ENCODE measurements at places on chromosomes 7 and 10.

DNA sequence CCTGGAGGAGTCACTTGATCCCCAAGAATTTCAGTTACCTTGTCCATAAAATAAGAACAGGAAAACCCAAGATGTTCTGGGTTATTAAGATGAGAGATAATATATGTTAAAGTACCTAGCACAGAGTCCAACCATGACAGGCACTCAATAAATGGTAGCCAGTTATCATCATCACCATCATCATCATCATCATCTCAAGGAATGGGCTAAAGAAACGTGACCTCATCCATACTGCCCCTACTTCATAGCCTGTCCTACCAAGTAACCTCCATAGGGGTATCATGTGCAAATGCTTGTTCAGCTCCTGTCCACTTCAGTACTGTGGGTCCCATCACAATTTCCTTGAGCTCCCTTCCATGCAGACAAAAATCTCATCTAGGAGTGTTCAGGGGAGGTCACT is 14.4 kb downstream of the FGFR2 start:
- DNase-seq, result no peak

DNA sequence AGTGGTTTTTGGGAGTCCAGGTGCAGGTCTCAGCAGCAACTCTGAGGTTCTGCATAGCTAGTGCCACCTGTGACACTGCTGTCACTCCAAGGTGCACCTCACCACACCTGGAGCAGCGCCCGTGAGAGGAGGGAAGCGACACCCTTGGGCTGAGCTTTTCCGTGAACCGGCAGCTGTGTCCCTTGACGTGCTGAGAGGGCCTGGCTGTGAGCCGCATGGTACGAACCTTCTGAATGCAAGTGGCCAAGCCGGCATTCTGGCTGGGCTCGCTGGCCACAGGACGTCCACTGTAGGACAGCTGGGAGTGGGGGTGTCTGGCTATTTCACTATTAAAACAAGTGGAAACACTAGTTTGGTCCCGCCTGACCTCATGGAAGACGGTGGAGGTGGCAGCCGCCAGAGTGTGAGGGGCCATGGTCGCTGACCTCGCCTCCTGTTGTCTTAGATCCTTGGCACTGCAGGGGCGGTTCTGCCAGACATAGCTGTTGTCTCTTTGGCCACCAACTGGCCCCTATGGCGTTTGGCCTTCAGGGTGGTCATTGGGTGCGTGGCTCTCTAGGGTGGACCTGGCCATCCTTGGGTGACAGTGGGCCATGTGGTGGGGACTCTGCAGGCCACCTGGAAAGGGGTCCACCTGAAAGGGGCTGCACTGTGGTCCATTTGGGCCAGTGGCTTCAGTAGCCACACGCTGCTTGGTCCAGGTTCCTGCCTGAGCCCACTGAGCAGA is 12.9 kb downstream of the INPP5A start:
- DNase-seq, result peak; percentile 15

GRCh38 chr10:109880886-109881768 is 42.2 kb downstream of the XPNPEP1 start:
- no peak for DNase-seq

DNA sequence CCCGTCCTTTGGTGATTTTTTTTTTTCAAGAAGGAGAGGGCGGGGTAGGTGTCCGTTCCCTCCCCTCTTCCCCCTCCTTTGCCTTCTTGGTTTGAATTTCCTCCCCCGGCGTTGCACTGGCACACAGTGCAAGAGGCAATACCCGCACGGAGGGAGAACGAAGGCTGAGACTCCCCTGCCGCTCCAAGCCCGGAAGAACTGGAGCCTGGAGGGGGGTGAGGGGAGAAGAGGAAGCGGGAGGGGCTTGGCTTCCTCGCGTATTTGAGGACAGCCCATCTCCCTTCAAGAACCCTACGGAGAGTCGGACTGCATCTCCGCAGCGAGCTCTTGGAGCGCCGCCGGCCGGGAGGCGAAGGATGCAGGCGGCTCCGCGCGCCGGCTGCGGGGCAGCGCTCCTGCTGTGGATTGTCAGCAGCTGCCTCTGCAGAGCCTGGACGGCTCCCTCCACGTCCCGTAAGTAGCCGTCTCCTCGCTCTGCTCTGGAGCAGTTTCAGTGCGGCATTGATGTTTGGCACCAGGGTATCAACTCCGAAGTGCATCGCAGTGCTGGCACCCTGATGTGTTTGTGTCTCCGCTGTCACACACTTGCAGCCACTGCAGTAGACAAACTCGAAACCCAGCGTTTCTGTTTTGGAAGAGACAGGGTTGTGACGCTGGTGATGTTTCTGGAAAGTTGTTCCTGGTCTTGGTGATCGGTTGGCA is at the start of gene CNTNAP2:
Gene CNTNAP2 (plus strand): TSS at position 281 of the 702 bp plus-strand sequence. CDS start 76 bp downstream, at position 357.
- DNase-seq, result no peak

DNA sequence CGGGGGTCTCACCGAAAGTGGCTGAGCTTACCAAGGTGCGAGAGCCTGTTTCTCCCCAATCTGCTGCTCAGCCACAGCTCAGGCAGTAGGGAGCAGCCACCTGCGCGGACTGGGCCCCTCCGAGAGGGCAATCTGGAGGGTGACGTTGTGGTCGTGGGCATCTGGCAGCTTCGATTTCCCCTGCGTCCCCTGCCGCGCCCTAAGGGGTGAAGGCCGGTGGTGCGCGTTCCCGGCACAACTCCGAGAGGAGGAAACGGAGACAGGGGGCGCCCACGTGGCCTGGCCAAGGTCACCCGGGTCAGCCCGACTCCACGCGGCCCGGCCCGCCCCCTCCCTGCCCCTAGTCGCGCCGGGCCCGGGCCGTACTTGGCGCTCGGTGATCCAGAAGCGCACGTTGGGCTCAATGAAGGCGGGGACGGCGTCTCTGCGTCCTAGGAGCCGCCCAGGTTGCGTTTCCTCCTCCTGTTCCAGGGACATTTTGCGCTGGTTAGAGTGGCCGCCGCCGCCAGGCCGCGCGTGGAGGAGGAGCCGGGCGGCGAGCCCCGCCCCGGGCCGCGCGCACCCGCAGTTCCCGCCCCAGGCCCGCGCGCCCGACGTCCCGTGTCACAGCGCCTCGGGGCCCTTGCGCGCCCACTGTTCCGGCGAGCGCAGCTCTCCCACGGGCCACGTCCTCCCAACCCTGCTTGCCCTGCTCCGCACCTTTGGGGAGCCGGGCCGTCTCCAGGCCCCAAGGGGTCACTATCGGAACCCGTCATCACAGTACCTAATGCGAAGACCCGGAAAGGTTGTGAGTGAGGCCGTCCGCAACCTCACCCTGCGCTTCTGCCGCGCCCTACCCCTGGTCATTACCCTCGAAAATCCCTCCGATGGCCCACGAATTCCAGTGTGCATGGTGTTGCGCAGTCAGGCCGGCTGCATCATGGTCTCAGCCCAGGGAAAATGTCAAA is at the start of gene SFXN4:
Gene SFXN4 (minus strand): TSS at position 544 of the 947 bp plus-strand sequence. CDS start 67 bp downstream, at position 477.
- peak; percentile 85 for DNase-seq

DNA sequence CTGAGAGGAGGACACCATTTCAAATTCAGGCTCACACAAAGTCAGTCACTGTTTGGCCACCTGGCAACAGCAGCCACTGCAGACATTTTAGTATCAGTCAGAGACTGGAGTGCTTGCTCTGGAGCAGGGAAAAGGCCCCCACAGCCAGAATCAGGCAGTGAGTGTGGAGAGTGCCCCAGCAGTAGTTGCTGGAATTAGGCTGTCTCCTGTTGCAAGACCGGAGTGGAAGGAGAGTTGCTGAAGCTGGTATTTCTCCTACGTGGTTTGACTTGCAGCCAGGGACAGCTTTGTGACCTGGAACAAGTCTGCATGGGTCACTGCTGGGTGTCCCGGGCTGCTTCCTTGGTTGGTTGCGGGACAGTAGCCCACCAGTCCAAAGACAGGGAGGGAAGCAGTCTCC is 78.4 kb upstream of the TMEM168 start:
- DNase-seq, result no peak

- DNase-seq, result no peak
Measured at GRCh38 chr10:47109906-47110305, 190.1 kb upstream of the GDF10 start.

DNA sequence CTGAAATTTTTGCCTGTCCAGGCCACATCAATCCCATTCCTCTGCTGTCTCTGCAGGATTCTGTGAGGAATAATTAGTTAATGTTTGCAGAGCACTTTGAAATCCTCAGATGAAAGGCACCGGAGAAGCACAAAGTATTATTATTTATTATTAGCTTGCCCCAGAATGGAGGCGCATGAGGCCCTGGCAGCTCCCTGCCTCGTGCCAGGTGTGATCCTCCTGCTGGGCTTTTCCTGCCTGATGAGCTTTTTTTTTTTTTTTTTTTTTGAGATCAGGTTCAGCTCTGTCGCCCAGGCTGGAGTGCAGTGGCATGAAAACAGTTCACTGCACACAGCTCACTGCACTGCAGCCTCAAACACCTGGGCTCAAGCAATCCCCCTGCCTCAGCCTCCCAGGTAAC is 65.2 kb downstream of the TCF7L2 start:
- no peak for DNase-seq

DNA sequence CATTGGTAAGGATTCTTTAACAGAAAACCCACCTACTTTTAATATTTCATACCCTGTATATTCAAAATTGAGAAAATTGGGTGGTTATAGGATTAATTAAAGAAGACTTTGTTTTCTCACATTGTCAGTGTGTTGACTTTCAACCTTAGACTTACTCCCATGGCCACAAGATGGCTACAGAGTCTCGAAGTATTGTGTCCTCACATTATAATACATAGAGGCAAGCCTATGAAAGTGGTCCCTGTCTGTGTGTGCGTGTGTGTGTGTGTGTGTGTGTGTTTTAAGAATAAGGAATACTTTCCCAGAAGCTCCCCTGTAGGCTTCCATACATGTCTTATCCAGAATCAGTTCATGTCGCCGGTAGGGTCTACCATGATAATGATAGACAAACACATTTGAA is 180.0 kb downstream of the PHF14 start:
- DNase-seq, result no peak

DNA sequence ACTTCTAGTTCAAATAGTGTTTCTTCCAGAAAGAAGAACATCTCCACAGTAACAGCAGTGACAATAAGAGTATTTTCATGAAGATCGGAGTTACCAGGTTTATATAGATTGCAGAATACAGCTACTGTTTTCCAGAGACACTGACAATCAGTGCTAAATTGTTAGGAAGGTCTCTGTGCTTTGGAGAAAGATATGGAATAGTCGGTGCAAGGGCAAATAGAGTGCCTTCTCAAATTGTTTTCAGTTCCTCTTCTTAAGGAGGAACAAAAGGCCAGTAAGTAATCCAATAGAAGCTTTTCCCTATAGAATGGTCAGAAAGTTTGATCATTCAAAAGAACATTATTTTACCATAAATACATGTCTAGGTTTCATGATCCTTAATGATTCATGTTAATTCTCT is 2.6 kb upstream of the KIAA1217 start:
- no peak for DNase-seq

- DNase-seq, result no peak
Measured at GRCh38 chr10:69491611-69492010, 40.3 kb downstream of the TSPAN15 start.

GRCh38 chr7:12719141-12719919 is 31.9 kb downstream of the ARL4A start:
- DNase-seq, result no peak

DNA sequence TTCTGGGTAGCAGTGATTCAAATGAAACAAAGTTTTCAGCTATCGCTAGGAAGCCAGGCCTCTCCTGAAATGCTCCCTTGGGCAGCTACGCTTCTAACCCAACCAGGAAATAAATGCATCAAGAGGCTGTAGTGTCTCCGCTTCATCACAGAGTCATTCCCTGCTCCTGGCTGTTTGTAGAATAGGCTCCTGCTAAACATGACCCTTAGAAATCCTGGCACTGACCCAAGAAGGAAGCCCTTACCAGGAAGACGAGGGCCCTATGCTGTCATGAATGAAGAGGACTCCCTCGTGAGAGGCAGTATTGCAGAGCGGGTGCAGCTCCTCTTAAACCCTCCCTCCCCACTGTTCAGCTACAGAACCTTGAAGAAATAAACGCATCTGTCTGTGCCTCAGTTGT is 48.3 kb downstream of the NOD1 start:
- DNase-seq, result no peak

- DNase-seq, result no peak
Measured at GRCh38 chr10:6406220-6407033, 173.6 kb downstream of the PRKCQ start.

GRCh38 chr10:12507165-12507850 is 158.0 kb downstream of the CAMK1D start:
- DNase-seq, result no peak

GRCh38 chr10:8174762-8175161 is 120.3 kb downstream of the GATA3 start:
- no peak for DNase-seq

DNA sequence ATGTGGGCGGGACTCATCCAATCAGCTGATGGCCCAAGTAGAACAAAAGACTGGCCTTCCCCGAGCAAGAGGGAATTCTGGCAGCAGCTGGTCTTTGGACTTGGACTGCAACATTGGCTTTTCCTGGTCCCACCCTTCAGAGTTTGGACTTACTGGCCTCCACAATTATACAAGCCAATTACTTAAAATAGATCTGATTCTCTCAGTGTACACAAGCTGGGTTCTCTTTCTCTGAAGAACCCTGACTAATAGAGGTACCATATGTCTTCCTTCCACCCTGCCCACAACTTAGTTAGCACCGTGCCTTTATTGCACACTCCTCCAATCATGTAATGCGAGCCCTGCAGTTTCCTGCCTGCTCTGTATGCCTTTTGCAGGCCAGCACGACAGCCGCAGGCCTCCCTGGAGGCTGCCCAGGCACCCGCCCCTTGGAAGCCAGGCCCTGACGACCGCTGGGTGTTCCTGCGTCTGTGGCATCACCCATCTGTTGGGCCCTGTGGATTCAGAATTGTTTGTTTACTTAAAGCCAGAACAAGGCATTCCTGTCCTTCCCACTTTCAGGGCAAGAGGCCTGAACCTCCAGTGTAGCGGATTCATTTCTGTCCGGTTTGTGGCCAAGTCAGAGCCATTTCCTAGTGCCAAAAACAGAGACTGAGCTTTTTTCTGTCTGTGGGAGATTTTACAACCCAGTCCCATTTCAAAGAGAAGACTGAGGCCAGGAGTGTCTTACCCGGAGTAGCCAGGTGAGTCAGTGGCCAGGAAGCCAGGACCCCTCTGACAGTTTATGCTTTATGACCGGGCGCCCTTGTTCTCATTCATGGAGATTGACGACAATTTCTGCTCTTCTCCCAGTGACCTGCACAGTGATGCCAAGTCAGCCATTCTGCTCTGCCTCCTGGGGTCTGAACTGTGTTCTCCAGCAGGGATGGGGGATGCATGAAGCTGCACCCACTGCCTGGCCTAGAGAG is 968 bp upstream of the INMT start:
- DNase-seq, result no peak

DNA sequence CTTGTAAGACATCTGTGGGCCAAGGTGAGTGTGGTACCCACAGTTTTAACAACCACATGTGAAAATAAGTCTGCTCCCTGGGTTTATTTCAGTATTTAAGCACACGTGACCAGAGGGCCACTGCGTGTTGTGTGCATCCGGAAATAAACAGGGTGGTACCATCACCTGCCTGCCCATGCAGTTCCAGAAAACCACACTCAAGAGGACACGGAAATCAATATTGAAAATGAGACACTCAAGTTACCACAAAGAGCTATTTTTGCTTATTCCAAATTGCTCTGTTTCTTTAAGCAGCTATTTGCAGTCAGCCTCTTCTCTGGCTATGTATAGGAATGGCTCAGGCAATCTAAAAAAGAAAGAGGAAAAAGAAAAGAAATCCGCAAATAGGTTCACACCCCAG is 71.8 kb upstream of the LOXL4 start:
- no peak for DNase-seq

Data from activated T-cell treated with anti-CD3 and anti-CD28 coated beads, Interleukin-2, amount 50 U/mL, for 1 hour (primary cell).